ENCODE measurements at places on chromosomes 5 and 9. TPM values are rescaled to one million over a fixed set of nuclear protein-coding genes. Genes with fewer than 3 reads are reported as not detected.
A peak's percentile ranks its signal among the peaks of the same experiment; 100 is the strongest.

GRCh38 chr5:57302164-57302563, 128.3 kb downstream of the GPBP1 start:
- H3K27ac ChIP-seq = no peak overlapping the region
- H3K4me3 ChIP-seq = no peak overlapping the region
- no peaks in the 10 kb centered on the region for H3K36me3 ChIP-seq
- no peaks in the 10 kb centered on the region for H3K27me3 ChIP-seq

The SPATA31A5 gene
- not detected for total RNA-seq

The OLFML2A gene
- 3.4 TPM for total RNA-seq

The RNF183 gene
- not detected for total RNA-seq

DNA sequence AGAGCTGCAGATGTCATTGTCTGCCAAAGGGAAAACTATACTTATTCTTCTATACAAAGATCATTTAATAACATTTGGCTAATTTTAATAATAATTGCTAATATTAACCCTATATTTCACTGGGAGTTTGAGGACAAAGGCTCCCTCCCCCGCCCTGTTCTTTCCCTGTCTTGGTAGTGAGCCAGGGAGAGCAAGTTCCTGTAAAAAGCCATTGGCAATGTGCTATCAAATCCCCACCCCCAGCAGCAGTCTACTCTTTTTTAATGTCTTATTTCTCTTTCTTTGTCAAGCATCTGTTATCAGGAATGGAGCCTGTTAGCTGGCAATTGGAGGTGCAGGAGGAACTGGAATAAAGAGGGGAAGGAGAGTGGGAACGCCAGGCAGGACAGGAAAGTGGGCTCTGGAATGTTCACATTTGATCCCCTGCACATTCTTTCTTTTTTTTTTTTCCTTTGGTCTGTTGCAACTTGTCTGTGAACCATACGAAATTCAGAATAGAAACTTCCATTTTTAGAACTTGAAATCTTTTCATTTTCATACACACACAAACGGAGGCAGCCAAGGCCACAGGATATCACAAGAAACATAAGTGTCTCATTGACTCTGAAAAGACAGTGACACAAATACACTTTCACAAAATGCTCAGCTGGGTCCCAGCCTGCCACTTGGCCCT, 664.8 kb upstream of the ZNF608 start:
- H3K27me3 ChIP-seq = no peaks in the 10 kb centered on the region
- no peaks in the 10 kb centered on the region for H3K36me3 ChIP-seq
- peak overlapping the region; percentile 30 for H3K4me3 ChIP-seq
- H3K27ac ChIP-seq = peak overlapping the region; percentile 96
- no peak for DNase-seq
- H3K4me1 ChIP-seq = peaks cover 64% of the 10 kb centered on the region

DNA sequence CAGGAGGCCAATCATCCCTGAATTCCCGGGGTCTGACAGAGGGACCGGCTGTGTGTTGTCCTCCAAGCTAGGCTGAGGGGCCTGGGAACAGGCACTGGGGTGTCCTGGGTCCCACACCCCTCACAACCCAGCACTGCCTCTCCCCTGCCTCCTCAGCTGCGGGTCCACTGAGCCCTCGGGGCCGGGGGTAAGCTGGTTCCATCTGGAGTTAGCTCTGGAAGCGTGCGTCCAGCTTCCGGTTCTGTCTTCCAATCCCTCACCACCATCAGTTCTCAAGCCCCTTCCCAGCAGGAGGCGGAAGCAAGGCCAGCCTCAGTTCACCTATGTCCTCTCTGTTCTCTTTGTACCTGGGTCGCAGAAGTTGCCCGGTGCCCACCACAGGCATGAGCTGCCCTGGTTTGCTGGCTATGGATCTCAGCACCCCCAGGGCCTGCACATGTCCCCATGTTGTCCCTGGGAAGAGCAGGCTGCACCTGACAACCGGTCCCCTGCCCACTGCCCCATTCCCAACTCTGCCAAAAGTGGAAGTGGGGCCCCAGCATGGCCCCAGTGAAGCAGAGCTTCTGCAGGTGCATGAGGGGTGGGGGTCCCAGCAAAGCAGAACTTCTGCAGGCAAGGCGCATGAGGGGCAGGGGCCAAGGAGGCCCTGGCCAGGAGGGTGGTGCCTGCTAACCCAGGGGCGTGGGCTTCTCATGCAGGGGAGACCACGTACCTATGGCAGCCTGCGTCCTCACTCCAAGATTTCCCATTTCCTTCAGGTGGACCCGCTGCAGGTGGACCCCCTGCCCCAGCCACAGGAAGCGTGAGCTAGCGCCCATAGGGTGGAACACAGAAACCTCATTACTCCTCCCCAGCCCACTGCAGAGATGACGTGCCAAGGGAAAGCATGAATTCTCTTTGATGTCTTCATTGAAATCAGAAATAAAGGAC, 111.9 kb downstream of the ZNF354C start:
- no peaks in the 10 kb centered on the region for H3K4me1 ChIP-seq
- DNase-seq = no peak
- H3K27ac ChIP-seq = no peak overlapping the region
- H3K4me3 ChIP-seq = no peak overlapping the region
- H3K36me3 ChIP-seq = no peaks in the 10 kb centered on the region

- no peak for DNase-seq
- no peak overlapping the region for H3K4me3 ChIP-seq
- no peaks in the 10 kb centered on the region for H3K36me3 ChIP-seq
- H3K4me1 ChIP-seq = no peaks in the 10 kb centered on the region
- no peak overlapping the region for H3K27ac ChIP-seq
Observed at GRCh38 chr9:20599195-20599594, 23.1 kb downstream of the MLLT3 start.

The CARD9 gene
- 0.52 TPM for total RNA-seq

The DDX4 gene
- not detected for total RNA-seq

The SPINK13 gene
- total RNA-seq = not detected

The IFNA13 gene
- not detected for total RNA-seq

DNA sequence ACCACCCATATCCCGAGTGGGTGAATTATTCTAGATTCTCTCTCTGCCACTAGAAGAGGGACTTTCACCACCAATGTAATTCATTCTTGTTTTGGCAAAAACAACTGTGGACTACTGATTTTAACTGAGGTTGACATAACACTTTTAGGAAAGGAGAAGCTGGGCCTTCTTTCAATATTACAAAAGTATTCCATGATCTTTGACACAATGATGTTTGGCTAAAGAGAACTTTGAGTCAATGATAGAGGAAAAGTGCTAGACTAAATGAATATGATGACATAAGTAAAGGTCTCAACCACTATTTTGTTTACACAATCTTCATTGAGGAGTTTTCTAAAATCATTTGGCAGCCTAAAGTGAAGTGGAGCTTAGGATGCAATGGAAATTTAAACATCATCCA, 336.9 kb upstream of the PDE4D start:
- no peaks in the 10 kb centered on the region for H3K36me3 ChIP-seq
- no peaks in the 10 kb centered on the region for H3K4me1 ChIP-seq
- no peak overlapping the region for H3K27ac ChIP-seq
- no peak overlapping the region for H3K4me3 ChIP-seq
- no peak for DNase-seq

DNA sequence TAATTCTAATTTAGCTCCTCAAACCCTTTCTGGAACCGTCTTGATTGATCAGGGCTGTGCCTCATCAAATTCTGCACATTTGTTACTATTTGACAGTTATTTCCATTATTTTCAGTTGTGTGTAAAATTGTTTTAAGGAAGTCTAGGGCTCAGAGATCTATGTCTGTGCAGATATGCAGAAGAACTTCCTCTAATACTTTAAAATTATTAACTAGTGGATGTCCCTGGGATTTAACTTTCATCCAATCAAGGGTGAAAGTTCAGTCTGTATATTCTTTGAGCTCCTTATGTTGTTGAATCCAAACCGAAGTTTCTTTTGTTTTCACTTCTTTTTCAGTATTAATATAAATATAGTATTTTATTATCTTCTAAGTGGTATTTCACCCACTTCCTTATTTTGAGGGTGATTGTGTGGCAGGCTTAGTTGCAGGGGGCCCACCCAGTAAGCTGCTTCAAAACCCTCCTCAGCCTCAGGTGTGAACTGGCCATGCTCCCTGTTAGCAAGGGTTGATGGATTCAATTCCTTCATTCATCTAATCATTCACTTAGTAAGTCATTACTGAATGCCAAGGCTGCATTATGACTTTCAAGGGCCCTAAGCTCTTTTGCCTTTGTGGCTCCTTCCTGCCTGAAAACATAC, 2.1 kb upstream of the CAMLG start:
- H3K27ac ChIP-seq = no peak overlapping the region
- H3K27me3 ChIP-seq = no peaks in the 10 kb centered on the region
- no peaks in the 10 kb centered on the region for H3K36me3 ChIP-seq
- peaks cover 8% of the 10 kb centered on the region for H3K4me1 ChIP-seq
- H3K4me3 ChIP-seq = no peak overlapping the region

DNA sequence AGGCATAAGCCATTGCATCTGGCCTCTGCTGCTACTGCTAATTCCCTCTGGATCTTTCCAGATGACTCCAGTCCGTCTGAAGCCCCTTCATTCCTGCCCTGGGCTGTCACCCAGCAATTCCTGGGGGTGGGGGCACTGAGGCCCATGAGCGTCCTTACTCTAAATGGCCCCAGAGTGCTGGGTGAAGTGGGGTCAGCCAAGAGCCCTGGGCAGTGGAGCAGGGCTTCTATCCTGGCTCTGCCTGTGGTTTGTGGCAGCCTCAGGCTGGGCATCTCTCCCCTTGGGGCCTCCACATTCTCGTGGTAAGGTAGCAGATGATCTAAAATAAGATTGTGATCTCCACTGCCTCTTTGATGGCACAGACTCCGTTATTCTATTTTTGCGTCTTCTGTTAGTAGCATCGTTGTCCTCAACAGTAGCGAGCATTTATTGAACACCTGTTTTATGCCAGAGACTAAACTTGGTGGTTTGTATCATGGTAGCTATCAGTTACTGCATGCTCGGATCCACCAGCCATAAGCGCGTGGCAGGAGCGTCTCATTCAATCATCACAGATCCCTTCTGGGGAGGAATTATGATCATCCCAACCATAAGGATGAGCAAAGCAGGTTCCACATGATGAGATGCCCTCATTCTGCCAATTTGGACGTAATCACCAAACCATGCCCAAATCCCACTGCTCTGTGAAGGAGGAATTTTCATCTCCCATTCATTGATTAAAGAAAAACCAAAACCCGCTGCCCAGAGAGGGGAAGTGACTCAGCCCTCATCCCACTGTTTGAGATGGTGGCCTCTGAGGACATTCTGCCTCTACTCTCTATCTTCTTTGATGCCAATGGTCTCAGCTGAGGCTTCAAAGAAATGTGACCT, 21.9 kb upstream of the DUSP1 start:
- peaks cover 31% of the 10 kb centered on the region for H3K4me1 ChIP-seq
- no peaks in the 10 kb centered on the region for H3K27me3 ChIP-seq
- no peak for DNase-seq

GRCh38 chr9:85182383-85182782, 512.9 kb downstream of the NTRK2 start:
- no peak for DNase-seq
- no peaks in the 10 kb centered on the region for H3K36me3 ChIP-seq
- no peak overlapping the region for H3K27ac ChIP-seq
- no peaks in the 10 kb centered on the region for H3K27me3 ChIP-seq

The SLIT3 gene
- total RNA-seq = 0.35 TPM

GRCh38 chr9:116447934-116448333, 239.2 kb upstream of the TRIM32 start:
- no peaks in the 10 kb centered on the region for H3K27me3 ChIP-seq
- no peaks in the 10 kb centered on the region for H3K4me1 ChIP-seq
- no peak overlapping the region for H3K4me3 ChIP-seq
- H3K36me3 ChIP-seq = no peaks in the 10 kb centered on the region
- no peak overlapping the region for H3K27ac ChIP-seq

DNA sequence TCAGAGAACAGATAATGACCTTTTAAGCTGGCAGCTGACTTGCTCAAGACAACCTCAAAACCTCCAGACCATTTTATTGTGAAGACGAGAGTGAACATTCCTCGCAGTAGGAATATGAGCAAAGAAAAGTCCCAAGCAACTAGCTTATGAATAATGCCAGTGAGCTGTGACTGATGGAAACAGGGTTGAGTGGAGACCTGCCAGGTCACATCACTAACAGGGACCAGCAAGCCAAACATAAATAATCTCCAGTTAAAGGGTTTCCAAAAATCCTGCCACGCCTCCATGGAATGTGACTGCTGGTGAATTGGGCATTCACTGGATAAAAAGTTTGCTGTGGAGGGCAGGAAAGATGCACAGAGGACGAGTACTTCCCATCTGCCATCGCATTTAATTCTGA, 185.4 kb downstream of the CRB2 start:
- no peak overlapping the region for H3K4me3 ChIP-seq
- no peaks in the 10 kb centered on the region for H3K36me3 ChIP-seq
- H3K4me1 ChIP-seq = no peaks in the 10 kb centered on the region
- H3K27me3 ChIP-seq = no peaks in the 10 kb centered on the region
- no peak for DNase-seq
- no peak overlapping the region for H3K27ac ChIP-seq

The EIF4E1B gene
- total RNA-seq = not detected

DNA sequence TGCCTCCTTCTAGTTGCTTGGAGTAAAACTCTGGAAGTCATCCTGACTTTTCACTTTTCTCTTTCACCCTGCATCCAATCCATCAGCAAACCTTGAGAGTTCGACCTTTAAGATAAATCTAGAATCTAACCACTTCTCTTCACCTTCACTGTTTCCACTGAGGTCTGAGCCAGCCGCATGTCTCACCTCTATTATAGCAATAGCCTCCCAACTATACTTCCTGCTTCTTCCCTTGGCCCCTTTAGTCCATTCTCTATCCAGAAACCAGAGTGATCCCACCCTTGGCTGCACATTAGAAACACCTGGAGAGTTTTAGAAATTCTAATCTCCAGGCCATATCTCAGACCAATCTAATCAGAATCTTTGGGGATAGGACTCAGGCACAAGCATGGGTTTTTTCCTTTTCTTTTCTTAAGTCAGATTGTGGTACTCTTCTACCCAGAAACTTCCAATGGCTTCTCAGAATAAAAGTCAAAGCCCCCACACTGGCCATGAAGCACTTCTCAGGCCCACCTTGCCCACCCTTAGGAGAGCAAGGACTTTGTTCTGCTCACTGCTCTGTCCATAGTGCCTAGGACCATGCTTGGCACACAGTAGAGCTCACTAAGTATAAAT, 33.1 kb downstream of the MFAP3 start:
- no peaks in the 10 kb centered on the region for H3K36me3 ChIP-seq
- no peaks in the 10 kb centered on the region for H3K4me1 ChIP-seq
- no peak for DNase-seq
- H3K27ac ChIP-seq = no peak overlapping the region

DNA sequence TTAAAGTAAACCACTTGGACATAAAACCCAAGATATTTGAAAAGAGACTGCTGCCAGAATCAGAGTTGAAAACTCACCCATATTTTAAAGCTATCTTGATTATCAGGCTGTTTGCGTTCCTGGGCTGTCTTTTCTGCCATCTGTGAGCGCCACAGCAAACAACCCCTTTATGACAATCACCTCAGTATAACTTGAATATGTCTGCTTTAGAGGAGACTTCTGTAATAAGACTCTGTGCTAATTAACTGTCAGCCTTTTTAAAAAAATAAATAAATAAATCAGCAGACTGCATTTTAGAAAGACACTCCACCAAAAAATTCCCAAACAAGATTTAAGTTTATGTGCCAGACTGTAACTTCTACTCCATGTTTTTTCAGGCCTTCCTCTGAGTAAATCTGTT, 375.7 kb upstream of the CCNH start:
- H3K36me3 ChIP-seq = no peaks in the 10 kb centered on the region
- H3K27me3 ChIP-seq = no peaks in the 10 kb centered on the region
- H3K4me1 ChIP-seq = no peaks in the 10 kb centered on the region
- H3K27ac ChIP-seq = no peak overlapping the region
- H3K4me3 ChIP-seq = no peak overlapping the region
- no peak for DNase-seq

Measured in PC-3 (cell line).